Activated CD8-positive, alpha-beta T cell treated with anti-CD3 and anti-CD28 coated beads, Interleukin-2, amount 10 ng/mL, durations not matched to agents 7 days and 5 days (primary cell): ENCODE measurements at places on chromosomes 11 and 22. TPM values are rescaled to one million over a fixed set of nuclear protein-coding genes. Genes with fewer than 3 reads are reported as not detected.

- DNase-seq = no peak
Measured at GRCh38 chr11:107392611-107393010, 65.0 kb downstream of the CWF19L2 start.

- no peak for DNase-seq
Measured at GRCh38 chr11:45617871-45618601, 47.4 kb downstream of the CHST1 start.

DNA sequence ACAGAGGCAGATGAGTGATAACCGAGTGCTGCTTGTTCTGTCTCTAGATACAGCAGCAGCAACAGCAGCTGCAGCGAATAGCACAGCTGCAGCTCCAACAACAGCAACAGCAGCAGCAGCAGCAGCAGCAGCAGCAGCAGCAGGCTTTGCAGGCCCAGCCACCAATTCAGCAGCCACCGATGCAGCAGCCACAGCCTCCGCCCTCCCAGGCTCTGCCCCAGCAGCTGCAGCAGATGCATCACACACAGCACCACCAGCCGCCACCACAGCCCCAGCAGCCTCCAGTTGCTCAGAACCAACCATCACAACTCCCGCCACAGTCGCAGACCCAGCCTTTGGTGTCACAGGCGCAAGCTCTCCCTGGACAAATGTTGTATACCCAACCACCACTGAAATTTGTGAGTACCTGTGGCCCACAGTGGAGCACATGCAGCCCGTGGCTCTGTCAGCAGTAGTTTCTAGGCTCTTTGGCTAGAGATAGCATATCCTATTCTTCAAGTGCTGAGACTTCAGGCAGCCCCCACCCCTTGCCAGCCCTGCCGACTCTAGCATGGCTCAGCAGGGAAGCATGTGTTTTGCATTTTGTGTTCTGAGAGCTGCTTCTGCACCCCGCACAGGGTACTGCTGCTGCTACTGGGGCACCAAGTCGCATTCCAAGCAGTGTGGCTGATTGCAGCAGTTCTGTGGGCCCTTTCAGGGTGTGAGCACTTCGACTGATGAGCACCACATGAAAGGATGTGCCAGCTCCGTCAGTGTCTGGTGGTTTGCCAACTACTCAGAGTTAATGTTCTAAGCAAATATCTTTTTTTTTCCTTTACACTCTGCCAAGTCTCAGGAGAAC is 59.2 kb downstream of the MED15 start:
- peak; percentile 64 for DNase-seq

DNA sequence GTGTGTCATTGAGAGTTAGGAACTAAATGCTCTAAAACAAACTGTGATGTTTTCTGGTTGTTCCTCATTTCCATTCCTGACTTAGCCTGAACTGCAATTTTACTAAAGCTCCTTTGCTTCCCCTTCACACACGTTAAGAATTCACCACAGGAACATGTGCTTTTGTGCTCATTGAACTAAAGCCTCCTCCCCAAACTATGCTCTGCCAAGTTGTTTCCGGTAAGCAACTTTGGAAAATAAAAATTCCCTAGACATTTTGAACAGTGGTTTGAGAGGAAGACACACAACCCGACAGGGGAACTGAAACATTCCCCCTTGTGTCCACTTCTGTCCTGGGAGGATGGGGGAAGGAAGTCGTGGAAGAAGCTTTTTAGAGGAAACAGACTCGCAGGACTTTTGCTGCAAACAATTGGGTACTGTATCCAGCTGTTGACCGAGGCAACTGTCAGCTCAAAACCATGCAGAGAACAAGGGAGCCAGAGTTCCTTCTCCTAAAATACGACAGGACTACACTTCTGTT is 66.9 kb downstream of the GAB2 start:
- no peak for DNase-seq

DNA sequence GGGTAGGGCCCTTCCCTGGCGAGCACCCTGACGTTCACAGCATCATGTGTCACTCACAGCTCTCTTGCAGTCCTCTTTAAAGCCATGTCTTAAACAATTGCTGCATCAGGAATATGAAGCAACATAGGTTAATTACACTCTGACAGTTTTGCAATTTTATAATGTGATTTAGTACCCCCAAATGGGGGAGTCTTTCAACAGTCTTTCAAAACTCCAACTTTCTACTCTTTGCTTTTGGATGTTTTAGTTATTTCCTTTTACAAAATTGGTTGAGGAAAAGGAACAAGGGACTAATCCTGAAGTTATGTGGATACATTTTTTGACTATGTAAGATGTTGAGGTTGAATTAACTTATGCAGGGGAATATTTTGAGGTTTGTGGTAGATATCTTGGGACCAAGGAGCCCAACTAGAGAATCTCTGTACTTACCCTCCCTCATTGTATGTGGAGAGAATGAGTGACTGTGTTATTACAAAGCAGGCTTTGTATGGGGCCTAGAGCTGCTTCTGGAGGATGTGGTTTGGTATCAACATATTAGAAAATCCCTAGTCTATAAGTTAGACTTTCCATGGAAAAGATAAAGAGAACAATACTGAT is at the start of gene MMP8:
MMP8 (minus strand) TSS at position 51 of the 597 bp plus-strand sequence. CDS start 99 bp downstream, outside the sequence.
- no peak for DNase-seq

DNA sequence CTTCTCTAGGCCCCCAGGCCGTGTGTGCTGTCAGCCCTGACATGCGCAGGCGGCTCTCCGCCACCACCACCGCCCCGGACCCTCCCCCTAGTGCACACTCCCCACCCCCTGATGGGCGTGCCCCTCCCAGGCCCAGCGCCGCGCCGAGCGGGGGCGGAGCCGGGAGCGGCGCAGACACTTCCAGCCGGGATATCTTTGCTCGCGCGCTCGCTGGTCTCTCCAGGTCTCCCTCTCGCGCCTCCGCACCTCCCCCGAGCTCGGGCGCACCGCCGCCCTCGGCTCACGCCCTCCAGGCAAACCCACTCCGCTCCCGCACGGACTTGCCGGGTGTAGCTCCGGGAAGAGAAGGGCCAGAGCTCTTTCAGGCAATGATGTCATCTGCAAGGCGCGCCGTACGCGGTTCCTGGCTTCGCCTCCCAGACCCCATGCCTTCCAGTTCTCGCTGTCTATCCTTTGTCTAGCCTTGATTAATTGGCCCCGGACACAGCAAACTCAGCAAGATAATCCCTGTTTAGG is at the start of gene SCN3B:
SCN3B (minus strand) TSS at position 59 of the 516 bp plus-strand sequence. CDS start 823 bp downstream, outside the sequence.
- no peak for DNase-seq

DNA sequence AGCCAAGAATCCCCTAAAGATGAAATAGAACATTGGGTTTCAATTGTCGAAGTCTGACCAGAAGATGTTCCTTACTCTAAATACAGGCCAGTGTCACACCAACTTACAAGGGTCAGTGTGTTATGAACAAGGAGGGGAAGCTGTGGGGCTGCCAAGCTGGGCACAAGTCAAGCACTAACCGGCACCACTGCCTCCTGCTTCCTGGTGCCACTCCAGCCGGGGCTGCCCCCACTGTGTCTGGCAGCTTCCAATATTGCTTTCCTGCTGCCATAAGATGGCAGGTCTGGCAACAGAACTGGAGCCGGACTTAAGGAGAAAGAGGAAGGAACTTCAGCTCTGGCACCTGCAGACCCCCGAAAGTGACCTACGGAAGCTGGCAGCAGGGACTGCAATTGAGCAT is 13.7 kb upstream of the VPS37C start:
- DNase-seq = no peak

- no peak for DNase-seq
Measured at GRCh38 chr11:131027491-131027890, 111.2 kb upstream of the SNX19 start.

GRCh38 chr11:117473481-117474091 is 145.9 kb downstream of the CEP164 start:
- DNase-seq = no peak

DNA sequence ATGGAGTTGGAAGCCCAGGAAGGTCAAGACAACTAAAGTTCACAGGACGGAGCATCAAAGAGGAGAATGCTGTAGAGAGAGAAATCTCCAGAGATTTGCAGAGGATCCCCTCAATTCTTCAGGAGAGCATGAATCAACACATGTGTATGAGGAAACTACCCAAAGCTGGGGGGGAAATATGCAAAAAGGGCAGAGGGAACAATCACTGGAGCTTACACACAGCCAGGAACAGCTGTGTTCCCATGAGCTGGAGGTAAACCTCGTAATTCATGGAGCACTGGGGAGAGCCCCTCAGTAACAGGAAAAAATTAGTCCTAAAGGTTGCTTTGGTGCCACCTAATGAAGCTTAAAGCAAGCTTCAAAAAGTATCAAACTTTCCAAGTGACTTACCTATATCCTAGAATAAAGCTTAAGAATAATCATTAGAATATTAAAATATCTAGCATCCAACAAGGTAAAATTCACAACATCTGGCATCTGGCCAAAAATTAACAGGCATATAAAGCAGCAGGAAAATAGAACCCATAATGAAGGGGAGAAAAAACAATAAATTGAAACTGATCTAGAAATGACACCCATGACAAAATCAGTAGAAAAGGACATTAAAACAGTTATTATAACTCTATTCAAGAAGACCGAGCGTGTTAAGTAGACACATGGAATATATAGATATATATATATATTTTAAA is 134.2 kb downstream of the STK33 start:
- DNase-seq = no peak

- no peak for DNase-seq
Measured at GRCh38 chr11:9315078-9315688, 790 bp upstream of the TMEM41B start.

- no peak for DNase-seq
Measured at GRCh38 chr11:5257296-5257695, 2.7 kb upstream of the HBG2 start.

- DNase-seq = no peak
Measured at GRCh38 chr11:115741376-115742107, 237.3 kb upstream of the CADM1 start.

The IFITM10 gene
- 1.0 TPM for total RNA-seq

The NCR3LG1 gene
- total RNA-seq = 1.9 TPM
